ENCODE measurements at places on chromosomes 7 and 10. TPM values are rescaled to one million over a fixed set of nuclear protein-coding genes. Genes with fewer than 3 reads are reported as not detected.

STEAP1 gene
- 69.9 TPM for total RNA-seq

DNA sequence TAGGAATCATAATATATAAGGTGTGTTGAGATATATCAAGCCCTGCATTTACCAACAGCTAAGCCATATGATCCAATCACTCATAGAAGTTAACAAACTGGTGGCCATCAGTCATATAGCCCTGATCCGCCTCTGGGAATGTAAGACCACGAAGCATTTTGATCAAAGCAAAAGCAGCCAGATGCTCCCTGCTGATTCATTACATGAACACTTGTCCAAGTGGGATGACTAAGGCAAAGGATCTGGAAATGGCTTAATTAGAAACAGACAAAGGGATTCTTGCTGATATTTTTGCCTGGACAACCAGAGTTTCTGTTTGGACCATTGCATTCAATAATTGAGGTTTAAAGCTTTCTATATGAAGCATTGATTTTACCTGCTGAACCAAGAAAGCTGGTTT, 535.5 kb downstream of the GPAM start:
- no peaks in the 10 kb centered on the region for H3K36me3 ChIP-seq
- H3K27ac ChIP-seq: no peak overlapping the region
- DNase-seq: no peak
- no peak overlapping the region for H3K4me3 ChIP-seq
- no peaks in the 10 kb centered on the region for H3K27me3 ChIP-seq
- no peaks in the 10 kb centered on the region for H3K4me1 ChIP-seq

- H3K27me3 ChIP-seq: no peaks in the 10 kb centered on the region
- no peak overlapping the region for H3K27ac ChIP-seq
- no peaks in the 10 kb centered on the region for H3K36me3 ChIP-seq
- no peak for DNase-seq
- no peaks in the 10 kb centered on the region for H3K4me1 ChIP-seq
- no peak overlapping the region for H3K4me3 ChIP-seq
Measured at GRCh38 chr7:157969995-157970394, 617.6 kb downstream of the PTPRN2 start.

- H3K36me3 ChIP-seq: no peaks in the 10 kb centered on the region
- no peaks in the 10 kb centered on the region for H3K27me3 ChIP-seq
Measured at GRCh38 chr10:82075605-82076004, 200.6 kb downstream of the NRG3 start.

GRCh38 chr7:45570797-45571196, 3.4 kb upstream of the ADCY1 start:
- H3K4me1 ChIP-seq: no peaks in the 10 kb centered on the region
- DNase-seq: no peak
- no peak overlapping the region for H3K27ac ChIP-seq
- peaks cover 24% of the 10 kb centered on the region for H3K27me3 ChIP-seq
